ENCODE measurements at places on chromosomes 1 and 21.

DNA sequence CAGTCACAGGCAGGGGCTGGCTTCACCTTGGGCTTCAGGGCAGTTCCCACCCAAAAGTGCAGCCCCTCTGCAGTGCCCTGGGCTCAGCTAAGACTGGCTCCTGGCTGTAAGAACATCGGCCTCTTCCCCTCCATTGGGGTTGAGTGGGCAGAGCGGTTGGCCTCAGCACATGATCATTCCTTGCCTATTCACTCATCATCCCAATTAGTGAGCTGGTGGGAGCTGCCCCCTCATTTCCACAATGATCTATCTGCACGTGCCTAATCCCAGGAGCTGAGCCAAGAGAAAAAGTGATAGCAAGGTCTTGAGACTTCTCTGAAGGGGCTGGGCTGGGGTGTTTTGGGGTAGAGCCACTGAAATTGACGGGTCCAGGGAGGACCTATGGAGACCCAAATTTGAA lies 133.6 kb downstream of the SYF2 start:
- DNase-seq, result no peak

DNA sequence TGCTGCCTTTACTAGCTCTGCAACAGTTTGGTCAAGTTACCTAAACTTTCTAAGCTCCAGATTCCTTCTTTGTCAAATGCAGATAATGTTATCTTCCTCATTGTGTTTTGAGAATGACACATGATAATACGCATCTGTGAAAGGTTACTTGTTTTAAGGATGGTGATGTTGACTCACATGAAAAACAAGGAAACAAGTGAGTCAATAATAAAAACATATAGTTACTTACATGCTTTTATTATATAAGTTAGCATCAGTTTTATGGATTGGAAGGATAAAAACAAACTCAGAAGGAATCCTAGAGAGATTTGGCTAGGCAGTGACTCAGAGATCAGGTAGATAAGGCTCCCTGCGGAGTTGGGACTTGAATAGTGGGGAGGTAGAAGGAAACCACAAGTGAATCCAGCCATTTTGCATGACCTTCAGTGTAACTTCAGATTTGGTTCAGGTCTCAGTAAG lies 144.6 kb downstream of the LMO4 start:
- no peak for DNase-seq

- DNase-seq, result no peak
Measured at GRCh38 chr1:21783679-21784603, 992 bp upstream of the USP48 start.

DNA sequence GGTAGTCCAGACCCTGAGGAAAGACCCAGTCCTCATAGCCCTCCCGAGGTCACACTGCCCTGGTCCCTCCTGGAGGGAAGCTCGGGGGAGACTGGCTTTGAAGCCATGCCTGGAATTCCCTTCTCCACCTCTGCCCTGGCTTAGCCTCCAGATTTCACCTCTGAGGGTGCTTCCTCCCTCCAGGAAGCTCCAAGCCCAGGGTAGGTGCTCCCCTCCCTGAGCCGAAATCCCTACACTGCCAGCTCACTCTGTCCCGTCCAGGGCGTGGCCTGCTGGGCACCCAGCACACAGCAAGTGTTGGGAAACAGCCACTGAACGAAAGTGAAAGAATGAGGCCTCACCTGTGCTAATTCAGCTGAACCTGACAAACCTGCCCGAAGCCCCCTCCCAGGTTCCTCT lies 6.0 kb upstream of the TNFRSF25 start:
- no peak for DNase-seq

GRCh38 chr21:41008974-41009373 lies 159.0 kb upstream of the BACE2 start:
- no peak for DNase-seq

DNA sequence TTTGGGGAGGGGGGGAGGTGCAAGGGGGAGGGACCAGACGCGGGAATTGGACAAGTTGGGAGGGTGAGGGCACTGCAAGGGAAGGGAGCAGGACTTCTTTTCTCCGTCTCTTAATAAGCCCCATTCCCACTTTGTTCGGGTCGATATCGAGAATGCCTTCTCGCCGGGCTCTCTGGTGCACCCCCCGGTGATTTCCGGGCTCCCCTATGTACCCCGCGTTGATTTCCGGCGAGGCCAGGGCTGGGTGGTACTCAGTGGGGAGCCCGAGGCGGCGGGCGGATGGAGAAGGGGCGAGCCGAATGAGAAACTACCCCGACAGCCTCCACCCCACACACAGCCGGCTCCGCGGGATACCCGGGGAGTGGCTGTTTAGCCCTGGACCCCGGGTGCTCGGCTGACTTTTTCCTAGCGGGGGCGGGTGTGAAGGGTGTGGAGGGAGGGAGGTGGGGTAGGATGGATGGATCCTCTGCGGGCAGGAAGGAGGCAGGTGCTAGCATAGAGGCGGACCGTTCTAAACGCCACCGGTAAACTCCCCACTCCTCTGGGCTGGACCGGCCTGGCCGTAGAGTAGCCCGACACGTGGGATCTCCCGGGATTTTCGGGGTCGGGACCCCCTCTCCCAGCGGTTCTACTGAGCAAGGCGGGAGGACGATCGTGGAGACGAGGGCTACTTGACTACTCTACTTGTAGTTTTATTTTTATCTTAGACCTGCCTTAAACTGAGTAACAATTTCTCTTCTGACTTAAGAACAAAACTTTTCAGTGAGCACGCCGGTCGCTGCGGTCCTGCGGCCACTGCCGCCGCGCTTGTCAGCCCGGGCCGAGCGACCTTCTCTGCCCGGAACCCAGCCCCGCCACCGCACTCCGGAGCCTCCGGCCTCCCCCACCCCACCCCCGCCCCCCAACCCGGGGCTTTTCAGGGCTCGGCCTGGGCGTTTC lies 1.0 kb downstream of the RNF220 start:
- DNase-seq, result no peak

DNA sequence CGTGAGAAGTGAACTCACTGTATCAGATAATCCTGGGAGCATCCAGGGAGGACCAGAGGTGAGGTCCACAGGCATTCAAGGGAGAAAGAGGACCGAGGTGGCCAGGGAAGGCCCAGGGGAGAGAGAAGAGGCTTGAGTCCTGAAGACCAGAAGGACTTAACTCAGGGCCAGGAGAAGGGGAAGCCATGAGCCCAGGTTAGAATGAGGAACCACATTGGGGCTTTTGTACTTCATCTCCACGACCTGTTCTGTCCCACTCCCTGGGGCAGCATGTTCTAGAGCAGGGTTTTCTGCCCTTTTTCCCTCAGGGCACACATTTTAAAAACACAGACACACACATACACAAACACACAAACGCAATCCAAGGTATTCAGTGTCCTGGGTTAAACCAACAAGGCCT lies 8.4 kb downstream of the LGR6 start:
- no peak for DNase-seq

GRCh38 chr1:182410620-182411273 lies 10.3 kb upstream of the TEDDM1 start:
- DNase-seq, result no peak

DNA sequence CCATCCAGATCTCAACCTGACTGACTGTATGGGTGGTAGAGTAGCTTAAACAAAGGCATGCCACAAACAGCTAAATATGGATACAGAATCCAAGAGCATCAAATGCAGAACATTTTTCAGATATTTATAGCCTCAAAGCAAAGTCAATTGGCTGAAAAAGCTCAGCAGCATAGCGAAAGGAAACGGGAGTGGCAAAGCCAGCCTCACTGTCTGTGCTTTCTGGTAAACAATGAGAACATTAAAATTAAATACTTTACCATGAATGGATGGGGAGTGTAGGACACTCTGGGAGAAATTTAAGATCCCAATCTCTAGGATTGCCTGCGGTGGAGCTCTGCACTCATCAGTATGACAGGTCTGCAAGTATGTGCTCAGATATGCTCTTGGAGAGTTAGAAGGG lies 4.4 kb downstream of the RASAL2 start:
- no peak for DNase-seq

GRCh38 chr1:208541225-208541855 lies 297.2 kb upstream of the PLXNA2 start:
- no peak for DNase-seq

GRCh38 chr1:69611316-69611715 lies 43.6 kb downstream of the LRRC7 start:
- DNase-seq, result no peak

DNA sequence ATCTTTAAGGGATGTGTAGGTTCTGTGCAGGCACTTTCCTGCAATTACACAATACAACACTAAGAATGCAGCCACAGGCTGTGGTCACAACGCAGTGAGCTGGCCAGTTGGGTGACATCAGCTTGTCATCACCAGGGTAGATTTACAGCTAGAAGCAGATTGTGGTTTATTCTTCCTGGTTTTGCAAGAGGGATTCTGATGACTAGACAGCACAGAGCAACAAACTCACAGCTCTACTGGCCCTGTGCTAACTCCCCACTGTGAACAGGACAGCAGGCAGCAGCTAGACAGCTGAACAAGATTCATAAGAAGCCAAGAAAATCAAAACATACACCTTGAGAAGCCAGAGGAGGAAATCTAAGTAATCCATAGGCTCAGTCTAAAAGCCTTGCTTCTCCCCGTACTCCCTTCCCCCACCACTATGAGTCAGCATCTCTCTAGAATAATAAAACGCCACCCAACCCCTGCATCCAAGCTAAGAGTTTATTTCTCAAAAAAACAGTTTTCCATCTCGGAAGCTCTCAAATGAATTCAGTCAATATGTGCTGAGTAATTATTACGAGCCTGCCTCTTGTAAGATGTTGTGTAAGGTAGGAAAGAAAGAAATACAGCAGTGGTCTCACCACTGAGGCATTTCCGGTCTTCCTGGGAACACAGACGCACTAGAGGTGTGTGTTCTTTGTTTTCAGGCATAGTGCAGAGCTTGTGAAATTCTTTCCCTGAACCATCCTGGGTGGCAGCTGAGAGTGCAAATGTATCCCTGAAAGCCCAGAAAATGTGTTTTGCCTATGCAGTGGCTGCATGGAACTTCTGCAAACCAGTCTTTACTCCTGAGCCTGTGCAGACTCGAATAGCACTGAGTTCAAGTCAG lies 162.8 kb downstream of the NTPCR start:
- DNase-seq, result peak; percentile 99

GRCh38 chr1:55584526-55585401 lies 369.6 kb upstream of the USP24 start:
- no peak for DNase-seq

DNA sequence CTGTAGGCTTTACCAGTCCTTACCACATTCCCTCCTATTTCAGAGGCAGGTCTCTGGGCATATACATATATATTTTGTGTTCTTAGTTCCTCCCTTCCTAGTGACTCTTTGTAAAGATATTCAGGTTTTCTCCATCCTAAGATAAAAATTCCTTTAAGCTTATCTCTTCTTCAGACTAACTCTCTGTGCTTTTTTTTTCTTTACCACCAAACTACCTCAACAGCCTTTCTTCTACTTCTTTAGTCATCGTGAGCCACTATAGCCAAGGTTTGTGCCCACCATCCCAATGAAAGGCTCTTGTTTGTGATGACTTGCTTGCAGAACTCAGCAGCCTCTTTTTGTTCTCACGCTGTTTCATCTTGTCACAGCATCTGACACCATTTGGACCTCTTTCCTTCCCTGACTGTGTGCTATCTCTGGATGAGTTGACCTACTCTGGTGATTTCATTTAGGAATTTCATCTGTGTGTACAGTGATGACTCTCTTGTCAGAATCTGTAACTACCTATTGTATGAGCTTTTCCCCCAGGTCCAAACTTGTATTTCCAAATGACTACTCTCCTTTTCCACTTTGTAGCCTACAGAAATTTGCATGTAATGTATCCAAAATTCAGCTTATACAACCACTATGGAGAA lies 59.0 kb upstream of the MACF1 start:
- DNase-seq, result no peak

GRCh38 chr1:1237874-1238701 lies 6.1 kb downstream of the B3GALT6 start:
- no peak for DNase-seq

All from GM04503 (cell line).